ENCODE measurements at places on chromosomes 16 and 17.

DNA sequence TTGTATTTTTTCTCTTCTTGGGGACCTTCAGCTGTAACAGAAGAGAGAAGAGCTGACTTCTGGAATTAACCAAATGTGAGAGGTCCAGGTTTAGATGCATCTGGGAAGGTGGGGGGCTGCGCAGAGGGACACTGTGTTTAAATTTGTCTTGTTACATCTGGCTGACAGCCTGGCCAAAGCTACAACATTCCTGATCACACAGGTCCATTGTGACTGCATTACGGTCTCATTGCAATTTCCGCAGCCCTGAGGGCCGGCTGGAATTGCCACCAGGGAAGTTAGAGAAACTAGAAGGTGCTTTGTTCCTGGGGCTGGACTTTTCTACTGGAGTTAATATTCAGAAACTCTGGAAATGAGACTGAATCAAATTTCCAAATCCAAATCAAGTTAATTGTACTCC lies 37.9 kb upstream of the LRRC75A start:
- no peak for DNase-seq

DNA sequence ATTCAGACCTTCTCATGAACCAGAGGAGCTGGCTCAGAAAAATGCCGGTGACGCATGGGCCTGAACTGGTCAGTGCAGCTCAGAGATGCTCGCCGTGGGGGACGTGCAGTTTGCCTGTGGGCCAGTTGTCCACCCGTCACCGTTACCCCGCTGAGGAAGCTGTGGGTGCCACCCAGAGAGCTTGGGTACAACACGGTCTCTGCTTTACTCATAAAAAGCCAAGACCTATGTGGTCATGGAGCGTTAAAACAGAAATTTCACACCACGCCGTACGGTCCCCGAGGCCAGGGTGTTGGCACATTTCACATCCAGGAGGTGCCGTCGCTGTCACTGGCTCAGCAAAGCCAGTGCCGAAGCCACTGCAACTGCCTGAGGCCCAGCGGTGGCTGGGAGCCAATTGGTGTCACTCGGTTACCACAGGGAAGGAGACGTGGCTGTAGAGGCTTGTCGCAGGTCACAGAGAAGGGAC lies 120.9 kb downstream of the METRNL start:
- DNase-seq, result no peak

GRCh38 chr17:66507103-66507923 lies 204.9 kb downstream of the PRKCA start:
- peak; percentile 38 for DNase-seq

- DNase-seq, result no peak
Observed at GRCh38 chr17:75751676-75752404, 13.2 kb downstream of the GALK1 start.

DNA sequence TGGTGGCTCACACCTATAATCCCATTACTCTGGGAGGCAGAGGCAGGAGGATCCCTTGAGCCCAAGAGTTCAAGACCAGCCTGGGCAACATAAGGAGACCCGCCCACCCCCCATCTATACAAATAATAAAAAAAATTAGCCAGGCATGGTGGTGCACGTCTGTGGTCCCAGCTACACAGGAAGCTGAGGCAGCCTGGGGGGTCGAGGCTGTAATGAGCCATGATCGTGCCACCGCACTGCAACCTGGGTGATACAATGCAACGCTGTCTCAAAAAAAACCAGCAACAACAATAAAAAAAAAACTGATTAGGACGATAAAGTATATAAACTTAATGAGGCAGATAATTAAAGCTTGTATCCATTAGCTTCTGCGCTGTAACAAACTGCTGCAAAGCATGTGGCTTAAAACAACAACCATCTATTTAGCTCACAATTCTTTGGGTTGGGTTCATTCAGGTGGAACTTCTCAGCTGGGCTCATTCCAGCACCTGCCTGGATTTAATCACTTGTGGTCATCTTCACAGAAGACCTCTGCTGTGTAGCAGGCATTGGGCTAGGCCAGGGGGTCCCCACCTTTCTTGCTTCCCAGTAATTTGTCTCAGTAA lies 45.8 kb downstream of the LCMT1 start:
- no peak for DNase-seq

DNA sequence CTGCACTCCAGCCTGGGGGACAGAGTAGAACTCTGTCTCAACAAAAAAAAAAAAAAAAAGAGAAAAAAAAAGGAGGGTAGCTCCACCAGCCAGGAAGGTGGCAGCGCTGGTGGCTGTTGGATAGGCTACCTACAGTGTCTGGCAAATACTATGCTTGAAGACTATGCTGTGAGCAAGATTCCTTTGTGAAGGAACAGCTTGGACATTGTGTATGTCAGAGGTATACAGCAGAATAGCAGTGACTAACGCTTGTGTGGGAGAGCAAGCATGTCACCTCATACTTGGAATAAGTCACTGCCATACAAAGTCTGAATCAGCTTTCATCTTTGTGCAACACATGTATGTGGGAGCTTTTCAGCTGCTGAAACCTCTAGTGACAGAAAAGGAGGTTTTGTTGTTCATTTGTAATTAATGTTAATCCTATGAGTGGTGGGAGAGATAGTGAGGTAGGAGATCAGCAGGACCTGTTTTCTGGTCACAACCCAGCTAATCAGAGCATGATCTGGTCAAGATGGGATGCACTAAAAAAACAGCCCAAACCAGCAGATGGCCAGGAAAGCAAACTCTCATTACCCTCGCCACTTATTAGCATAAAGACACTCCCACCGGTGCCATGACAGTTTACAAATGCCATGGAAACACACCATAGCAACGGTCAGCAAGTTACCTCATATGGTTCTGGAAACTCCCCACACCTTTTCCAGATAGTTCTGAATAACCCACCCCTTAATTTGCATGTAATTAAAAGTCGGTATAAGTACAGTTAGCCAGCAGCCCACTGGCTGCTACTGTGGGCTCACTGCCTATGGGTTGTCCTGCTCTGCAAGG lies 6.8 kb upstream of the ITGAD start:
- no peak for DNase-seq

GRCh38 chr16:69031877-69032301 lies 73.6 kb upstream of the HAS3 start:
- no peak for DNase-seq

DNA sequence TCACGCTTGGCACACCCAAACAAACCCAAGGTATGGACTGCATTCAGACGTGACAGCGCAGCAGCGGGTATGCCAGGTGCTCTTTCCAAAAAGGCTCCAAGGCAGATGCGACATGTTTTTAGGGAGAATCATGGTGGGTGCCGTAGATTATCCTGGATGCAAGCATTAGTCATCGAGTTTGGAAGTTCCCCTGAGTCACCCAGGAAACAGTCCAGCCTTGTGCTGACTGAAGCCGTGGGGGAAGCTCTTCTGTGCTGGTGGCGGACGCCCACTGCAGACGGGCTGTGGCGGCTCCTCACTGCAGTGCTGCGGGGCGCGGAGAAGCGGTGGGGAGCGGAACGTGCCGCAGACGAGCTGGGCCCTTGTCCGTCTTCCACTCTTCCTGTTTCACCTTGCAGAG lies 13.9 kb downstream of the JPT2 start:
- DNase-seq, result no peak

All from iPS-NIHi11 (cell line).